Cardiac septum (tissue), 1 donor: ENCODE measurements at places on chromosomes 5 and 9. TPM values are rescaled to one million over a fixed set of nuclear protein-coding genes. Genes with fewer than 3 reads are reported as not detected.

PRSS3 gene
- total RNA-seq, result not detected

SLC36A3 gene
- not detected for total RNA-seq

- no peak for DNase-seq
These were observed 36.0 kb downstream of the KCNT1 start for GRCh38 chr9:135737840-135738521.

GRCh38 chr5:150576449-150576949 lies 64.0 kb upstream of the SYNPO start:
- DNase-seq, result peak; percentile 62

- no peak for DNase-seq
These were observed 112.5 kb downstream of the HMHB1 start for GRCh38 chr5:143924311-143924978.

- no peak for DNase-seq
These were observed 671 bp downstream of the DUSP1 start for GRCh38 chr5:172770374-172770674.
